NCI-H1694 (cell line): ENCODE measurements at places on chromosomes 7 and 10.

- DNase-seq = no peak
Measured at GRCh38 chr7:88132725-88133124, 87.1 kb downstream of the SRI start.

DNA sequence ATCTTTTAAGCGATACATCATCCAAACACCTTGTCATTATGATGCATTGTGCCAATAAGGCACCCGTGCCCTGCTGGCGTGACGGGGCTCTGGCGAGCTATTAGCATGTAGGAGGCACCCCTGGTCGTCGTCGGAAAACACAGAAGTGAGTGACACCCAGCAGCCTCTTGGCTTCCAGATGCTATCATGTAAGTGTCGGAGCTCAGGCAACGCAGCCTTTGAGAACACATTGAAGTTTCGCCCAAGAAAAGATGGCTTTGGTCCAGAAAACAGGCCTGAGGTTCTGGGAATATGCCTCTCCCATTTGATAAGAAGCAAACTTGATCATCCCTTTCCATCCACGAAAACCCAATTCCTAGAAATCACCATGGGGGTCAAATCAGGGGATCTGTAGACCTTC, 555.3 kb downstream of the GALNT17 start:
- no peak for DNase-seq

GRCh38 chr7:36792421-36792820, 68.1 kb upstream of the AOAH start:
- DNase-seq = no peak

GRCh38 chr10:23918839-23919238, 290.1 kb upstream of the KIAA1217 start:
- DNase-seq = no peak

DNA sequence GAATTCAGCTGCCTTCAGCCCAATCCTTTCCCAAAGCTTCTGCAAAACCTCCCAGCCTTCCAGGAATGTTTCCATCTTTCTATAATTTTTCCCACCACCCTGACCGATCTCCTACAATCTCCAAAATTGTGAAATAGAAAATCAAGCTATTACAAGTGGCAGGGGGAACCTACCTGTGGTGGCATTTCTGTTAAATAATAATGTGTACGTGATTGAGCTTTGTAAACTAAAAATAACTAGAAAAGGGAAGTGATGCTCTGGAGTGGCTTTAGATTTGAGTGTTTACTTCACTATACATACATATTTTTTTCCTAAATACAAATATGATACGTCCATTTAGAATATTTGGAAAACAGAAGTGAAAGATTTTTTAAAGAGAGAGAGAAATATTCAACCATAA, 593.6 kb downstream of the GRM8 start:
- DNase-seq = no peak

GRCh38 chr10:101850749-101851148, 7.1 kb upstream of the KCNIP2 start:
- DNase-seq = no peak

DNA sequence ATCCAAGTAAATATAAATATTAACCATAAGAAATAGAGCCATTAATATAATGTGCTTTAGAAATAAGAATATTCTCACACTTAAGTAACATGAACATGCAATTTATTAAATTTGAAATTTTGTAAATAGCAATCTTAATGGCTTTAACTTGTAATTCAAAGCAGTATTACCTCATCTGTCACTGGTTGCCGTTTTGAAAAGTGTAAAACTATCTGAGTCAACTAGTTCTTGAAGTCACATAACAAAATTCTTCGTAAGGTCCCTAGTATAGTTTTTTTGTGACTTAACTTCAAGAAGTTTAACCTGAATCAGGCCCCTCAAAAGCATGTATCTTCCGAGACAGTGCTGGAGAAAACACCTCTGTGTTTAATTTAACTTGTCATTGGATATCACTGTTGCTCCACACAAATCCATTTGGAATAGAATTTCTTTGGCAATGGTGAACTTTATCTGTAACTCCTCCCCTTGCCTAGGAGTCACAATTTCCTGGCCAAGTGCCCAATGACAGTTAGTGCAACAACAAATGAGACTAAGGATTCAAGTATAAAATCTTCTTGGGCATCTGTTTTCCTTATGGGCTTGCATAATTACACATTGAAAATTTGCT, 47.1 kb downstream of the NT5C2 start:
- no peak for DNase-seq

GRCh38 chr10:69906425-69906824, 104.7 kb downstream of the COL13A1 start:
- DNase-seq = no peak

- no peak for DNase-seq
Measured at GRCh38 chr10:112382515-112383235, 8.8 kb downstream of the ACSL5 start.

- no peak for DNase-seq
Measured at GRCh38 chr7:100373261-100373831, at the start of gene PILRA. Gene PILRA, plus strand, starts transcription at chr7:100373487. Its CDS starts 170 bp downstream, at chr7:100373657.

- no peak for DNase-seq
Measured at GRCh38 chr10:132521466-132522102, 16.0 kb upstream of the INPP5A start.

GRCh38 chr7:27183682-27184336, 1.2 kb downstream of the HOXA11 start:
- no peak for DNase-seq

DNA sequence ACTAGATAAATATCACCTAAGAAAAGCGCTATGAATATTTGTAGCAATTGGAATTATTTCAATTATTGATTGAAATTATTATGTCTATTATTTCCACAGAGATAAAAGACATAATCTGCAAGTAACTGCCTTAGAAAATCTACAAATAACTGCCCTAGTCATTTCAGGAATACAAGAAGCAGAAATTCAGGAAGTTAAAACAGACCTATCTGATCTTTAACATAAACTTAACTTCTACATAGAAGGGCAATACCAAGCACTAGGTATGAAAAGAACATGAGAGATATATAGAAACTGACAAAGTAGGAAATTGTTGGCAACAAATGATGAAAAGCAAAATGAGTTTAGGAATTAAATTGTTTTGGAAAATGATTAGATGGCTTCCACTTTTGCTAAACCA, 31.8 kb upstream of the AKR1B10 start:
- DNase-seq = no peak

- no peak for DNase-seq
Measured at GRCh38 chr7:9718071-9718661, 1255.5 kb upstream of the PHF14 start.

DNA sequence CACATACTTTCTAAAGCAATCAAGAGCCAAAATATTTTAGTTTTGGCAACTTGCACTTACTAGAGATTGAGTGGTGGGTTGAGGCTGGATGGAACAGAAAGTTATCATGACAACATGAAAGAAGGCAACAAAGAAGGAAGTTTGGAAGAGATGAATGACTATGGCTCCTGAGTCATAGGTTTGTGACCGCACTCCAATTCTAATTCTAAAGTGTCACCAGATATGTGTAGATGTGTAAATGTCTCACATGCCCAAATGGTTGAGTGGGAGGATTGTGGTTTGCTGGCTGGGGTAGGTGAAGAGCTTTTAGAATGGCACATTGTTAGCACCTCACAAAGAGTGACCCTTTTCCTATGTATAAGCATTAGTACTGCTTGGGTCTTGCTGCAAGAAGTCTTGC, 20.2 kb downstream of the TAS2R16 start:
- no peak for DNase-seq

DNA sequence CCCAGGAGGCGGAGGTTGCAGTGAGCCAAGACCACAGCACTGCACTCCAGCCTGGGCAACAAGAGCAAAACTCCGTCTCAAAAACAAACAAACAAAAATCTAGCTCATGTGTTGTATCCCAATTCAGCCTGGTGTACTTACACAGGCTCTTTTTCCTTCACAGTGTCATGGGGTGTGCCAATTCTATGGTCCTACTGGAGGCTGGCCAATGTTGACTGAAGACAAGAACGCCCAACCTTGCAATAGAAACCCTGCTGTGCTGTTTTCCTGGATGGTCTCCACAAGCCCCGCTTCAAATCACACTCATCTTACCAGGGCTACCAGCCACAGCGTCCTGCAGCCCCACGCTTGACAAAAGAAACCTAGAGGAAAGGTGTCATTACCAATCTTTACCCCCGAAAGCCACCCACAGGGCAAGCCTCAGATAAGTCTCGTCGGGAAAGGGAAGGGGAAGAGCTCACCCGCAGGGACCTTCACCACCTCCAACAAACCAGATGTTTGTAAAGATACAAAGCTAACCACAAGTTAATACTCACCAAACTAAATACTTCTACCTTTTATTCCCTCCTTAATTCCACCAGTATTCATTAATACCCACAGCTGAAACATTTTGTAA, 64.8 kb downstream of the TNS3 start:
- no peak for DNase-seq

GRCh38 chr7:90766814-90767564, 170.9 kb downstream of the CDK14 start:
- DNase-seq = peak; percentile 15

DNA sequence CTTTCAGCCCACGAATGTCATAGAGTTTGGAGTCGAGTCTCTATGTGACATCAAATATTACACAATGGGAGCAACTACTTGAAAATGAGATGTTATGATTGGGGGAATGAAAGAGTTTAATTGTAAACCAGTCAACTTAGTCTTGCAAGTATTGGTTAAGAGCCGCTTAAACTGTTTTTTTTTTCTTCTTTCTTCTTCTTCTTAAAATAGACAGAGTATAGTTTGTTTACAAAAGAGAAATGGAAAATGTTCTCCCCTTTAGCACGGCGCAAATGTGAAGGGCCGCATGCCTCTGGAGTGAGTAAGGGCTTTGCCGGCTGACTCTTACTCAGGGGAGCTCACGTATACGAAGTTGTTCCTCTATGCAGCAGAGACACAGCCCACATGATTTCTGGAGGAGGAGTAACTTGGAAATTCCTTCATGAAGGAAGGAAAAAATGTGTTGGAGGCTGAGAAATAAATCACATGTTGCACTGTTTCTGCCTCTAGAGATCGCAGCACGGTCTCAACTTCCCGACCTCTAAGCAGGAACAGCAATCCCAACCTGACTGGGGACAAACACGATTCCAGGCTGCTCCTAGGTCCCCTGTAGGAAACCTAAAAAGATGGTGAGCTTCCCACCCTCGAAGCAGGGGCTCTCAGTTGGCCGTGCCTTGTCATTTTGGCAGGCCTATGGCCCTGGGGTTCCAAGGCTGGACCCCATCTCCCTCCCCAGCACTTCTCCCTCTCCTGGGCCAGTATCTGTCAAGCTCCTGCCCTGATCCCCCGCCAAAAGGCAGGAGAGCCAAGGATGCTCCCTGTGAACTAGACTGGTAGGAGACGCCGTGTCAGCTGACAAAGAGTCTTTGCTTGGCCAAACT, 44.8 kb downstream of the MYOF start:
- DNase-seq = no peak

DNA sequence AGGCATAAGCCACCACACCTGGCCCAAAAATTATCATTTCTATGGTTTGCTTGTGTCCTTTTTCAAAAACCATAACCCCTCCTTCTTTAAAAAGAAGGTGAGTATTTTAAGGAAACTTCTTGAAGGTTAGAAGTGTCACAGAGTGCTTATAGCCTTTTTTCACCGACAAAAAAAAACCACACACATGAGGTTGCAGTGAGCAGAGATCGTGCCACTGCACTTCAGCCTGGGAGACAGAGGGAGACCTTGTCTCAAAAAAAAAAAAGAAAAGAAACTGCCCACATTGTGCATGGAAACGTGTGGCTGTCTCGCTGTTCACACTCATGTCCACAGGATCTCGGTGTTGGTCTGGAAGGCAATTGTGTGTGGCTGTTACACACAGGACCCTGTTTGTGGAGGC, 157.4 kb upstream of the PFKP start:
- no peak for DNase-seq

DNA sequence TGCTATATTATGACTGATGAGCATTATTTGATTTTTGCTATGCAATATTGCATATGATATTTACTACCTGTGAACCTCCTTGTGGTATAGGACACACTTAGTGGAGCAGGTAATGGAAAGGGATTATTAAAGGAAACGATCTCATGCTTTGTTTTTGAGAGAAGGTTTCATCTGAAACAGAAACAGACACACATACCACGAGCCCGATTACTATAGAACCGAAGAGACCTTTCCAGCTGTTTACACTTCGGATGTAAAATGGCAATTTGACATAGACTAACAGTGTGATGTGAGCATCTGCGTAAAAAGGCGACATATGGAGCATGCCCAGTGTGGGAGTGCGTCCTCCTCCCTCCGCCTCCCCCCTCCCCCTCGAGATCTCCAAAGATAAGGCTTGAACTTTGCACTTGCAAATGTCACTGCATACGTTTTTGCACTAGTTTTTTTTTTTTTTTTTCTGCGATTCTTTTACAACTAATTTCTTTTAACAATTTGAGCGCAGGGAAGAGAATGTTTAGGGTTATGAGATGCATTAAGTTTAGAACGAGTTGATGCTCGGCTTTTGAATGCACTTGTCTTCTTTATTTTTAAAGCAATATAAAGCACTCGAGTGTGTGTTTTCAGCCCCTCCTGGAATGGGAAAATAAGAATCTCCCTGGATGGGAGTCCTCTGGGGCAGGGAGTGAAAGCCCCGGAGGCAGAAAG, 251.0 kb downstream of the NSUN6 start:
- no peak for DNase-seq

- DNase-seq = no peak
Measured at GRCh38 chr7:150313367-150313809, 9.8 kb upstream of the LRRC61 start.
